ENCODE measurements at places on chromosomes 5 and 9. TPM values are rescaled to one million over a fixed set of nuclear protein-coding genes. Genes with fewer than 3 reads are reported as not detected.

GBGT1 gene
- polyA plus RNA-seq, result 5.3 TPM

RANBP17 gene
- polyA plus RNA-seq, result 2.1 TPM

XRCC4 gene
- 12.5 TPM for polyA plus RNA-seq

RASEF gene
- 3.0 TPM for polyA plus RNA-seq

SPAG8 gene
- polyA plus RNA-seq, result 3.4 TPM

F2RL1 gene
- polyA plus RNA-seq, result 3.0 TPM

IRX2 gene
- 1.5 TPM for polyA plus RNA-seq

PRSS3 gene
- polyA plus RNA-seq, result 2.6 TPM

PCDHB9 gene
- 0.16 TPM for polyA plus RNA-seq

KCNIP1 gene
- polyA plus RNA-seq, result 0.23 TPM

SOX30 gene
- 0.16 TPM for polyA plus RNA-seq

IFNA2 gene
- not detected for polyA plus RNA-seq

GLIPR2 gene
- polyA plus RNA-seq, result 27.0 TPM

TMEM232 gene
- 2.3 TPM for polyA plus RNA-seq

SPATA9 gene
- polyA plus RNA-seq, result 0.68 TPM

Data from thymus (tissue), 14 donors.